ENCODE measurements at places on chromosomes 7 and 10.

DNA sequence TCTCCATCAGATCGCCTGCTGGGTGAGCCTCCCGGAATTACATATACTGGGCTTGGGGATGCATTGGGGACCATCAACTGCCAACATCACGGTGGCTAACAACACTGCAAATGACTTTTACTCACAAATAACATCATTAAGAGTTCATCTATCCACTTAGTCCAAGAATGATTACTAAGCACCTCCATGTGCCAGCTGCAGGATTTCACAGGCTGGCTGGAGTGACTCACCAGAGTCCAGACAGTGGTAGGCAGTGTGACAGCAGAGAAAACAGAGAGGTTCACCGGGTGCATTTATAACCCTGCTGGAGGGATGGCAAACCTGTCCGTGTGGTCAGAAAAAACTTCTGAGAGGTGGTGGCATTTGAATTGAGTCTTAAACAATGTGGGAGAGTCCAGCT, 3.2 kb upstream of the IGFBP3 start:
- no peak for DNase-seq

- DNase-seq = no peak
These were observed 10.3 kb upstream of the PLAC9 start for GRCh38 chr10:80122110-80122710.

GRCh38 chr7:155161690-155162089, 91.6 kb downstream of the HTR5A start:
- DNase-seq = no peak

GRCh38 chr7:66627151-66627681, 1.5 kb upstream of the KCTD7 start:
- peak; percentile 6 for DNase-seq

DNA sequence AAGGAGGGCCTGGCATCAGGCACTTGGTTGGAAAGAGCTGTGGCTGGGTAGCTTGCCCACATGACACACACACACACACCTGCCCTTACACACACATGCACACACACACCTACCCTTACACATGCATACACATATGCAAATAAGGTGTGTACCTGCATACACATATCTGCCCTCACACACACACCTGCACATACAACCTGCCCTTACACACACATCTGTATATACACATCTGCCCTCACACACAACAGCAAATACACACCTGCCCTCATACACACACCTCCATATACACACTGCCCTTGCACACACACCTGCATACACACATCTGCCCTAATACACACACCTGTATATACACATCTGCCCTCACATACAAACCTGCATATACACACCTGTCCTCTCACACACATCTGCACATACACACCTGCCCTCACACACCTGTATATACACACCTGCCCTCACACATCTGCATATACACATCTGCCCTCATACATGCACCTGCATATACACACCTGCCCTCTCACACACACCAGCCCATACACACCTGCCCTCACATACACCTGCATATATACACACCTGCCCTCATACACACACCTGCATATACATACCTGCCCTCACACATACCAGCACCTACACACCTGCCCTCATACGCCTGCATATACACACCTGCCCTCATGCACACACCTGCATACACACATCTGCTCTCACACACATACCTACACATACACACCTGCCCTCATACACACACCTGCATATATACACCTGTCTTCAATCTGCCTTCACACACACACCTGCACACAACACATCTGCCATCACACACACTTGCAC, 82.9 kb downstream of the GRID1 start:
- DNase-seq = no peak

Measured in amygdala (tissue), 56 donors.